Cortex of kidney (tissue), 1 donor: ENCODE measurements at places on chromosomes 2 and 18.

GRCh38 chr2:236512902-236513435 lies 56.7 kb upstream of the ACKR3 start:
- DNase-seq, result no peak

DNA sequence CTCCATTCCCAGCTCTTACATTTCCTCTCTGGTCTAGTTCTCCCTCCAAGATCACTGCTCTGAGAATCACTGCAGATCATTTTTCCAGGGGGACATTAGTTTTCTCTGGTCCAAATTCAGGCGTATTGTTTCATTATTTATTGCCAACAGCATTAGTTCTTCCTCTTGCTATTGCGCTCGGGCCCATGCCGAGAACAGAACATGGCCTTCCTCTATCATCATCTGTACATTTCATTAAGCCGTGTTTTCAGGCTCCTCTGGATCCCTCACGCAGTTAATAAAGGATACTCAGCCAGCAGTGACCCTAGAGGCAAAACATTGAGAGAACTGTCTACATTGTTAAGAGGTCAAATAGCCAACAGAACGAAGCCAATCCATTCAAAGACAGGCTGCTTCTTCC lies 63.9 kb downstream of the CCBE1 start:
- no peak for DNase-seq

DNA sequence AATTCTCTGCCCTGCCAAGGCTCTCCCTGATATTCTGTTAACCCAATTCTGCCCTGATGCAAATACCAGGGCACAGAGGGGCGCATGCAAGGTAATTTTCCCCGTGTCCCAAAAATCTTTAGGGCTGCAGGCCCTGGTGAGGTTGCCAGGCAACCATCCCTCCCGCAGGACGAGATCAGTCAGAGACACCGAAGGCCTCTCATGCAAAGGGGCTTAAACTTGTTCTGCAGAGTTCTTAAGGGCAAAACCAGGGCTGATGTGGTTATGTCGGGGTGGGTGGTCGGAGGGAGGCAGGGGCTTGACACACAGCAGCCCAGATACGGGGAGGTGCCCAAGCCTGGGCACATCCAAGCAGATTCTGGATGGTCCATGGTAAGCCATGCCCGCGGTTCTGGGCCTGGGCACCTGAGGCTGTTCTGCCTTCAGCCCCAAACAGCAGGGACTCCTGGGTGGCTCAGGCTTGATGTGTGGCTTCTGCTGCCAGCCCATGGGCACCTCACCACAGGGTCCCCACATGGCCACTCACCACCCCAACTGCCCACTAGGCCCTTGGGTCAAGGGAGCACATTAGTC lies 27.2 kb downstream of the STEAP3 start:
- DNase-seq, result no peak

DNA sequence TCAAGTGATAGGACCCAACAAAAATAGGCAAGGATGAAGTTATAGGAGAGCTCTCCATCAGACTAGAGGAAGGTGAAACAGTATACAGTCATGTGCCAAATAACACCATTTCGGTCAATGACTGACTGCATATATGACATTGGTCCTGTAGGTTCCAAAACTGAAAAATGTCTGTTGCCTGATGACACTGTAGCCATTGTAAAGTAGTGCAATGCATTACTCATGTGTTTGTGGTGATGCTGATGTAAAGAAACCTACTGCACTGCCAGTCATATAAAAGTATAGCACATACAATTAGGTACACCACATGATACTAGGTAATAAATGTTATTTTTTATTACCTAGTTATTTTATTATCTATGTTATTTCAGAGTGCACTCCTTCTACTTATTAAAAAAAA lies 147.9 kb downstream of the GREB1L start:
- DNase-seq, result no peak

DNA sequence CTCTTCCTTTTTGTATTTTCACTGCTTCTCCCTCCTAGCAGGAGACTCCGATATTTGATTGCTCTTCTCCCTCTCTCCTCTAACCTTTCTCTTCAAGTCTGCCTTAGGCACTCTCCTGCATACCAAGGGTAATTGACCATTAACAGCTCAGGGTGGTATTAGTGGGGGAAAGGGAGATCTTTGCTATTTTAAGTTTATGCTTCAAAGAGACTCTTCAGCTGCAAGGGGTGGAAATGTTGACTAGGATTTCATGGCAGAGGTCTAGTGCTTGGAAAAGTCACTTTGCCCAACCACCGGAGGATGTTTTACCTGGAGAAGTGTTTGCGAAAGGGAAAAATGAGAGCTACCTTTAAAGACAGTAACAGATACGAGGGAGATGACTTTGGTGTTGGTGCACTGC lies 453.7 kb downstream of the SLC4A3 start:
- no peak for DNase-seq

DNA sequence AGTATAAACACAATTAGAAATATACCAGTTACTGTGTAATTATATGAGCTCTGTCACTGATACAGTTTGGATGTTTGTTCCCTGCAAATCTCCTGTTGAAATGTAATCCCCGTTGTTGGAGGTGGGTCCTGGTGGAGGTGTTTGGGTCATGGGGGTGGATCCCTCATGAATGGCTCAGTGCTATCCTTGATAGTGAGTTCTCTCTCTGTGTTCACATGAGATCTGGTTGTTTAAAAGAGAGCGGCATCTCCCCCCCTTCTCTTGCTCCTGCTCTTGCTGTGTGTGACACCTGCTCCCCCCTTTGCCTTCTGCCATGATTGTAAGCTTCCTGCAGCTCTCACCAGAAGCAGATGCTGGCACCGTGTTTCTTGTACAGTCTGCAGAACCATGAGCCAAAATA lies 24.1 kb downstream of the MTX2 start:
- DNase-seq, result no peak

DNA sequence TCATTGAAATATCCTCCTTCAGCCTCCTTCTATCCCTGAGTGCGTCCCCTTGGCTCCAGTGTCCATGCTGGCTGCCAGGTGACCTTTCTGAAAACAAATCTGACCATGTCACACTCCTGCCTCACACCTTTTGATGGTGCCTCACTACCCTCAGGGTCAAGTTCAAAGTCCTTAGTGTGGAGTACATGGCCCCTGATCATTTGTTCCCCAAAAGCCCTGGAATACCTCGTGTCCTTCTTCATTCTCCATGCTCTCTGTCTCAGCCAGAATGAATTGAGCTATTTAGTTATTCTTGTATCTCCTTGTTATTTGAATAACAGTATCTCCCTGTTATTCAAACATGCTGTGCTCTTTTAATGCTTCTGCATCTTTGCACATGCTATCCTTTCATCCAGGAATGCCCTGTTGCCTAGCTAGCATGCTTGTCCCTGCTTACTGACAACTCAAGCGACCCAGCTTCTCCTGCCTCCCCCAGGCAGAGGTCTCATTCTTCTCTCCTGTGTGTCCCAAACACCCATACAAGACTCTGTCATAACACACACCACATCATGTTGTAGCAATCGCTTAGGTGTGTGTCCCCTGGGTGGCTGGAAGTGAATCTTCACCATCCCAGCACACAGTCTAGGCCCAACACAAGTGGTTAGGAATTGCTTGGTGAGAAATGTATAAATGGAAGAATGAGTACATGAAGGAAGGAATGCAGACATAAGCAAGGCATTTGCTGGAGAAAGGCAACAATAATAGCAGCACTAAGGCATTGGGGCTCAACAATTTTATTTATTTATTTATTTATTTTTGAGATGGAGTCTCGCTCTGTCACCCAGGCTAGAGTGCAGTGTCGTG lies 144.0 kb downstream of the DDX1 start:
- no peak for DNase-seq

DNA sequence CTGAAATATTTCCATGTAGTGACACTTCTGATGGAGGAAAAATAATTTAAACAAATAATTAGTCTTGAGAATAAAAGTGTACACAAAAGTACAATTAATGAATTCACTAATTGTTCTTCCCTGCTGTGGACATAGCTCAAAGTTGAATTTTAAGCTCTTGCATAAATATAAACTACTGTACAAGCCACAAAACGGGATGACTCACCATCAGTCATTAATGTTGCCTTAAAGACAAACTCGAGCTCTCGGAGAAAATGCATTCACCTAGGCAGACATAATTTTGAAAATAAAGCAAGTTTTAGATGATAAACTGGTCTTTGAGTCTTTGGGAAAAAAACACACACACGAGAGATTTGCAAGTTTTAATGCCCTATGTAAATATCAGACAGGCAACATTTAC lies 436.4 kb downstream of the ZNF521 start:
- no peak for DNase-seq

DNA sequence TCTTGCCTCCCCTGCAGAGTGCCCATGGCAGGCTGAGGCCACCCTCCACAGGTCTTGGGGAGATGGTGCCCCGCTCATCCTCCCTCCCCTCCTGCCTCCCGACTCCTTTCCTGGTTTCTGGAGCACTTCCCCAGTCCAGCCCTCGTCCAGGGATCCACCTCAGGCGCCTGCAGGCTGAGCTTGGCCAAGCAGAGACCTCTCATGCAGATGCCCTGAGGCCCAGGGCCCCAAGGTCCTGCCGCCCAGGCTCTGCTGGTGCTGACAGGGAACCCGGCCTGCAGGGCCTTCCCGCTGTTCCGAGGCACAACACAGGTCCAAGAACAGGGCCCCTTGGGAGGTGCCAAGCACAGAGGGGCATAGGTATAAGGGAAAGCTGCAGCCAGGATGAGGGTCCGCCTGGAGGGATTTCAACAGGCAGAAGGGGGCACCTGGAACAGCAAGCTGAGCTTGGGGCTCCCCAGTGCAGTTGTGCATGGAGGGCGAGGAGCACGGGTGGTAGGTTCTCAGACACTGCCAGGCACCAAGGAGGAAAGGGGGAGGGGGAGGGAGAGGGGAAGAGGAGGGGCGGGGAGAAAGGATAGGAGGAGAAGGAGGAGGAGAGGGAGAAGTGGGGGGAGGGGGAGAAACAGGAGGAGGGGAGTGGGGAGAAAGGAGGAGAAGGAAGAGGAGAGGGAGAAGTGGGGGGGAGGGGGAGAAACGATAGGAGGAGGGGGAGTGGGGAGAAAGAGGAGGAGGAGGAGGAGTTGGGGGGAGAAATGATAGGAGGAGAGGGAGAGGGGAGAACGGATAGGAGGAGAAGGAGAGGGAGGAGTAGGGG lies 1.2 kb upstream of the ANO7 start:
- DNase-seq, result no peak

GRCh38 chr18:111306-112014 lies 46.9 kb upstream of the USP14 start:
- no peak for DNase-seq

DNA sequence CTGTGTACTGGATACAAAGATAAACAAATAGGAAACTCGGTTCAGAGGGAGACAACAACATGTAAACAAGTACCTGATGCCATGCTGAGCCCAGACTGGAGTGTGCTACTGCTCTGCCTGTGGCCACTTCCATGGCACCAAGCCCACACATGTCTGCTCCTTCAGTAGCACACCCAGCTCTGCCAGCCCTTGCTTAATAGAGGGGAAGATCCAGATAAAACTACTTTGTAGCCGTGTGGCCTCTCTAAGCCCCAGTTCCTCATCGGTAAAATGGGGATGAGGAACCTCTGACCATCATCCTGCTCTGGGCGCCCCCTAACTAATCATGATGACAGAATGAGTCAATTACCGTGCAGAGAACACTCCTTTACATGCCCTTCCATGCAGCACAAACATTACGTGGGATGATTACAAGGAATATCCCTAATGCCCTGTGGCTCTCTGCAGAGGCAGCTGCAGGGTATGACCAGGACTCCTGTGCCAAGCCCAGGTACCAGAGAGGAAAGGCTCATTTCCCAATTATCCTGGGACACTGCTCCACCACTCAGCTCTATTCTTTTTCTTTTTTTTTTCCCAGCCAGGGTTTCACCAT lies 34.9 kb downstream of the DNMT3A start:
- DNase-seq, result no peak

DNA sequence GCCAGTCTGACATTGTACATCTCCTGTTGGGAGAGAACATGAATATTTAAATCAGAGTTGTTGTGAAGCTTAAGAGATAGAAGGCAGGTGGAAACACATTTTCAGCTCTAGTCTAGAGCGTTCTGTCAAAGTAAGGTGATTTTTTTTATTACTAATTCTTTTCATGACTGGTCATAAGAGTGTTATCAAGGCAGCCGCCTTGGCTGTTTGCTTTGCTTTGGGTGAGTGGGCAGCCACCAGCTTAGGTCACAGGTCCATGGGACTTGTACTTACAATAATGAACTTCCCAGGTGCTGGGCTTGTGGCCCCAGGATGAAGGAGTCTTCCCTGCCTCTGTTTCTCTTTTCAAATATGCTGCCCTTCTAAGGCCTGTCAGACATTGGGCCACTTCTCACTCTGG lies 256.3 kb downstream of the SRBD1 start:
- DNase-seq, result no peak

GRCh38 chr2:230762317-230762896 lies 49.8 kb downstream of the CAB39 start:
- DNase-seq, result no peak

DNA sequence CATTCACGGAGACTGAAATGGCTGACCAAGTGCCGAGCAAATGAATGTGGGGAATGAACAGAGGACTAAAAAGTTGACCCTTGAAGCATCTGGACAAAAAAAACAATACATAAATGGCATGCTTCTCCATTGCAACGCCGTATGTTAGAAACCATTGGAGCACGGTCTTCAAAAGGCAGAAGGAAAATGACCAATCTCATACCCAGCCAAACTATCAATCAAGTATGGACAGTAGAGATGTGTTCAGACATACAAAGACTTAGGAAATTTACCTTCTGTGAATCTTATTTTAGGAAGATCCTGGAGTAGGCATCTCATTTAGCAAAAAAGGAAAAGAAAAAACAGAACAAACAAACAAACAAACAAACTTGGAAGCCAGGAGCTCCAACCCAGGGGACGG lies 44.5 kb downstream of the HS6ST1 start:
- no peak for DNase-seq

DNA sequence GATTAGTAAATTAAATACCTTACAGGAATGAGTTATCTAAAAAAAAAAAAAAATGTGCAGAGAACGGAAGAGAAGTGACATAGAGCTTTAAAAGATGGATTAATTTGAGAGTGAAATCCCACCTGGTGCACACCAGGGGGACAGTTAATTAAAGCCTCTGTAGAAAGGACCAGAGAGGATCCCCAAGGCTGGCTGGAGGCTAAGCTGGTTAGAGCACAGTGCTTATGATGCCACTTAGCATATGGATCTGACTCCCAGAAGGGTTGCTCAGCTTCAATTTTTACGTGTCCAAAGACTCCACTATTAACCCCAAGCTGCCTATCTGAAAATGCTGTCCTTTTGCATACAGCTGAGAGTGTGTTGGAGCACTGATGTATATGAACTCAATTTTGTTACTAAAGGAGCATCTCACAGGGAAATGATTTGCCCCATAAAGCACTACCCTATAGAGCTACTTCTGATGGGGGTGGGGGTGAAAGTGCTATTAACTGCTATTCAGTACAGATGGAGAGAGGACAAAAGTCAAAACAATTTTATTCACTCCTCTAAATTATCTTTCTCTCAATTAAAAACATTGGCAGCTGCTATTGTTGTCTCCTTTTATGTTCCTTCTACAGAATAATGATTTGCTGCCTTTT lies 15.2 kb upstream of the SLC8A1 start:
- DNase-seq, result no peak

GRCh38 chr2:111157798-111158197 lies 37.1 kb downstream of the BCL2L11 start:
- no peak for DNase-seq
